ENCODE measurements at places on chromosomes 5 and 9.

GRCh38 chr9:1939926-1940368 lies 75.2 kb upstream of the SMARCA2 start:
- DNase-seq = peak; percentile 77

- no peak for DNase-seq
Observed at GRCh38 chr9:22037954-22038690, 29.0 kb upstream of the CDKN2B start.

DNA sequence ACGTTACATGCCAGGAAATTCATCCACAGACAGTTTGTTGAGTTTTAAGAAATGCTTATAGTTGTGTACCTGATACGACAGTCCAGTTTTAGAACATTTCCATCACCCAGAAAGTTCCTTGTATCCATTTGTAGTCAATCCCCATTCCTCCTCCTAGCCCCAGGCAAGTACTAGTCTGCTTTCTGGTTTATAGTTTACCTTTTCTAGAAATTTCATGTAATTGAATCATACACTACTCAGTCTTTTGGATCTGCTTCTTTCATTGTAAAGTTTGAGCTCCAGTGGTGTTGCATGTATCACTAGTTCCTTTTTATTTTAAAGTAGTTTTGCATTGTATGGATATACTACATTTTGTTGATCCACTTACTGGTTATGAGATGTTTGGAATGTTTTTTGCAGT lies 291.2 kb downstream of the AOPEP start:
- no peak for DNase-seq

- no peak for DNase-seq
Observed at GRCh38 chr9:130336027-130336610, 70.6 kb downstream of the HMCN2 start.

DNA sequence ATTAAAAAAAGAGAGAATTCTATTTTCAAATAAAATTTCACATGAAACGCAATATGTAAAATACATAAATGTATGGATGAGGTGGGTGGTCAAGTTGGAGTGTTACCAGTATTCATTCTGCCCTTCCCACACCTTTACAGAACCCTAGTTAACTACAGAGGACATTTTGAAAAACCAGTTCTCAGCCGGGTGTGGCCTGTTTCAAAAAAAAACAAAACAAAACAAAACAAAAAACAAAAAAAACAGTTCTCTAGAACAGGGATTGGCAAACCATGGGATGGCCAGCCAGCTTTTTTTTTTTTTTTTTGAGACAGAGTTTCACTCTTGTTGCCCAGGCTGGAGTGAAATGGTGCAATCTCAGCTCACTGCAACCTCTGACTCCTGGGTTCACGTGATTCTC lies 28.4 kb upstream of the HK3 start:
- DNase-seq = no peak

All from activated CD4-positive, alpha-beta T cell treated with anti-CD3 and anti-CD28 coated beads, Interleukin-2, Interleukin-6, amounts not matched to agents 100 ng/mL and 50 ng/mL, durations not matched to agents 16 hours and 8 hours (primary cell).